ENCODE measurements at places on chromosomes 11 and 22.

DNA sequence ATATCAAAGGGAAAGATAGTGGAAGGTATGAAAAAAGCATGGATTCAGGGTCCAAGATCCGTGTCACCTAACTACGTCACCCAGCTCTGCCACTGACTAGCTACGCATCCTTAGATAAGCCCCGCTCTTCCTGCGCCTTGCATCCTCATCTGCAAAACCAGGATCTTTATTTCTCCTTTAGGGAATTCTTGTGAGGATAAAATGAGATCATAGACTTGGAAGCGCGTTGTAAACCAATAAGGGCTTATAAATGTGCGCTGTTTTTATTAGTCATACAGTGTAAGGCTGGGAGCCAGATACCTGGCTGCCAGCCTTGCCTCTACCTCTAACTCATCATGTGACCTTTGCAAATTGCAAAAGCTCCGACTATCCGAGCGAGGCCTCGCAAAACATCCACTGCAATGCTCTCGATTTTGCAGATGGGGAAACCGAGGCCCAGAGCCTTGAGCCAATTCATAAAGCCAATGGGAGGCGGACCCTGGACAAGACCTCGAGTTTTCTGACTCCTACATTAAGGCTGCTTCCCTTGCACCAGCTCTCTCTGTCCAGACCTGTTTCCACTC, 753 bp downstream of the PRPF19 start:
- peak; percentile 64 for DNase-seq

DNA sequence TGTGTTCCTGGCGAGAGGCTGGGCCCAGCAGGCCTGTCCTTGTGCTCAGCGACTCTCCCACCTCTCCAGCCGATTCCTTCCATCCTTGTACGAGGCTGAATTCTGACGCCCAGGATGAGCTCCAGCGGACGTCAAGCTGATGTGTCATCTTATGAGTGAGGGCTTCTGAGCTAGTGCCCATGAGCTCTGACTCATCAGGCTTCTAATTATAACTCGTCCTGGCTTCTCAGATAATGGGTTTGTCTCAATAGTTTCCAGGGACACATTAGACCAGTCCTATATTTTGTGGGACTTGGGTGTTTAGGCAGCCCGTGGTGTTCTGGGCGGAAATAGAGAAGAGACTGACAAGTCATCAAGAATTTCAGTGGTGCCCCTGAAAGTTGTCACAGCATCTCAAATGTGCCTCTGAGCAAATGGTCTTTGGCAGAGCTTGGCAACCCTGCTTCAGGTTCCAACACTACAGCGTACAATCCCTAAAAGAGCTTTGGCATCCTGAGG, 108.2 kb upstream of the CD44 start:
- peak; percentile 86 for DNase-seq

GRCh38 chr11:131840545-131840944, 470.1 kb downstream of the NTM start:
- DNase-seq, result no peak

DNA sequence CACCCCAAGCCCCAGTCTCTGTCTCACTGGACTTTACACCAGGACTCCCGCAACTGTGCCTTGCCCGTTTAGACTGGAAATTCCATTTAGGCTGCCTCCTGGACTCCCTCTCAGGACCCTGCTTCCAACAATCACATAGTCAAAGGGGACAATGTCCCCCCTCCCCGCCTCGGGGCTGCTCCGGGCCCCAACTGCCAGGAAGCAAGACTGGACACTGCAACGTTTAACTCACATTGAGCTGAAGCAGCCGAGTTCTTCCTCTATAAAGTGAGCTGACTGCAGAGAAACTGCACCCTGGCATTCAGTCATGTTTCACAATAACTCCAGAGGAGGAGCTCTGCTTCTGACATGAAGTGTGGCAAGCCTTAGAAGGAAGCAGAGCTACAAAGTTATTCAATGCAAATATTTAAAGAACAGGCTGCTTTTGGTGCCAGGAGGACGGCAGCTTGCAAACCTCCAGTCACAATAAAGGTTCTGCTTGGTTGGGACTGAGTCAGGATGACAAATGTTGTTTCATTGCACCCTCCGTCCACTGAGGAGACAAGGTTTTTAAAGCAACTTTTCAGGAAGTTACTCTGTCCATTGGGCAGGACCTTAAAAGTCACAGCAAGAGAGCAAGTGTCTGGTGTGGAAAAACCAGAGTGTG, 19.9 kb downstream of the PACSIN2 start:
- peak; percentile 17 for DNase-seq

DNA sequence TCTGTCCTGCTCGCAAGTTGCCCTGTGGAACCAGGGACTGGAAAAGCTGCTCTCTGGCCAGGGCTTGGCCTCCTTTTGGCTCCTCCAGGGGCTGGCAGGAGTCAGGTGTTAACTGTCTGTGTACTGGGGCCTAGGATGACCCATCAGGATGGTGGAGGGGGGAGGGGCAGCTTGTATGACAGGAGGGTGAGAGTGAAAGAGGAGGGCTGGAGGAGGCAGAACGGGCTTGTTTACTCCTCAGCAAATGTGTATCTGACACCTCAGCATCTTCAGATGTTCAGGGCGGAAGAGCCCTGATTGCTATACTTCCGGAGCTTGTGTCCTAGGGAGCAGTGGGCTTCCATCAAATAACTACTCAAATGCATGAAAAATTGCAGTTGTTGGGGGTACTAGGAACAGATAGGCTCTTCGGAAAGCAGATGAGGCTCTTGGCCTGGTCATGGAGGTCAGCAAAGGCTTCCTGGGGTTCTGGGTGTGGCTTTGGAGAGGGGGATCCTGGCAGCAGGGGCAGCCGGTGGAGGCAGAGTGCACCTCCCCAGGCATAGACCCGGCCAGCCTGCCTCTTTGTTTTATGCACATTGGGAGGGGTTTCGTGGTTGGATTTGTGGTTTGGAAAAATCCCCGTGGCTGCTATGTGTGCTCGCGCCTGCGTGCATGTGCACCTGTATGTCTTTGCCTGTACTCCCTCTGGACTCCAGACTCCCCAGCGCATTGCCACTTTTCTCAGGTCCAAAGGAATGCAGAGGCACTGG, 31.2 kb downstream of the CD82 start:
- no peak for DNase-seq

- DNase-seq, result no peak
Observed at GRCh38 chr22:48951836-48952235, 875.8 kb downstream of the BRD1 start.

DNA sequence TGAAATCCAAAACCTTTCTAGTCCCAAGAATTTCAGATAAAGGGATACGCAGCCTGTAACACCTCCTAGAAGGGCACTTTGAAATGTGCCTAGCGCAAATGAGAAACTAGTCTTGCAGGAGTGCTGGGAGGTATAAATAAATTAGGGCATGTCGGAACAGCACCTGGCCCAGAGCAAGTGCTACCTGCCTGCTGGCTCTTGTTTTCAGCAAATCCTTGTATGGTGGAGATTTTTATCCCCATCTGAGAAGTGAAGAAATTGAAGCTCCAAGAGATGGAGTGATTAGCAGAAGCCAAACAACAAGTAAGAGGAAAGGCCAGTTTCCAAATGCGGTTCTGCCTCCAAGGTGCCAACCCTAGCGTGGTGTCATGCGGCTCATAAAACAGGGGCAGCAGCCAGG, 36.7 kb upstream of the TFIP11 start:
- DNase-seq, result no peak

DNA sequence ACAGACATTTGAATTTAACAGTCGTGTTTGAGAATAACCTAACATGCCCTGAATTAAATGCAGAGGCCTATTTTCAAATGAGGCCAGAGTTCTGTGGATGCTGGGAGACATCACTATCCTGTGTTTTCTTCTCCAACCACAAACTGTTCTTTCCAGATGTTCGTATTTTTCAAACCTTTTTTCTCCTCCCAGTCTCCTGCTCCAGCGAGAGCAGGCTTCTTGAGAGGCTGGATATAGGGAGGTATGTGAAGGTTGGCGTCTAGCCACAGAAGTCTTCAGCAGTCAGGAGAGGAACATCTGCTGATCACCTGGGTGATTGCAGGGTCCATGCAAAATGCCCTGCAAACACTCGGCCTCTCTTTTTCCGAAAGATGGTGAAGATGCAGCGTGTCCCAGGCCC, 126.3 kb downstream of the C11orf91 start:
- DNase-seq, result no peak

DNA sequence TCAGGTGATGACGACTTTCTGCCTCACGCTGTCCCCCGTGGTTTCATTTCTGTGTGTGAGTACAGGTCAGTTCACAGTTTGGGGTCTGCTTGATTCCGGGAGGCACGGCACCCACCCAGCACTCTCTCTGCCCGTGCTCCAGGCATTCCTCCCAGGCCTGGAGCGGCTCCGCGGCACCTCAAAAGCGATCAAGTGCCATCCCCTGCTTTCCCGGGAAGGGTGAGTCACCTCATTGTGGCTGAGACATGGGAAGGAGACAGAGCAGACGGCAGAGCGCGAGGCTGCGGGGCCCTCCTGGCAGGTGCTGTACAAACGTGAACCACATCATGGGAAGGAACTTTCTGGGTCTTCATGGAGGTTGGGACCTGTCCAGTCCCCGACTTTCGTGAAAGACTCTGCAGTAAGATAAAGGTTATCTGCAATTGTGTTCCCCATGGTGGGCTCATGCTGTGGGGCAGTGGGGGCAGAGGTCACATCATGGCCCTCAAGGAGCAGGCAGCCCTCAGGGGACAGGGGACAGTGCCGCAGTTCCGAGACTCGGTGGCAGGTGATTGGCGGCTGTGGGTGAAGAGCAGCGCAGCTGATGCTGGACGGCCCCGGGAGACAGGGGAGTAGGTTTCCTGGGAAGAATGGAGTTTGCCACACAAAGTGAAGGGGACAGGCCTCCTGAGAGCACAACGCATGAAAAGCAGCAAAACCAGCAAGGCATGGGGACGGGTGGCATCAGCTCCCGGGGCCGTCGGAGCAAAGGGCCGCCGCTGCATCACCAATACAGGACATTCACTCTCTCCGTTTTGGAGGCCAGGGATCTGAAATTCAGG, 65.3 kb downstream of the CELSR1 start:
- DNase-seq, result no peak

GRCh38 chr22:35319244-35319985, 19.7 kb downstream of the TOM1 start:
- no peak for DNase-seq

GRCh38 chr11:33089776-33090175, 50.4 kb downstream of the TCP11L1 start:
- no peak for DNase-seq

- peak; percentile 75 for DNase-seq
Observed at GRCh38 chr22:45208993-45209838, 31.5 kb downstream of the KIAA0930 start.

- no peak for DNase-seq
Observed at GRCh38 chr11:17263769-17264168, 12.8 kb upstream of the NUCB2 start.

GRCh38 chr11:29507376-29507775, 509.5 kb downstream of the KCNA4 start:
- no peak for DNase-seq

- DNase-seq, result no peak
Observed at GRCh38 chr11:134633276-134633675, 221.2 kb upstream of the B3GAT1 start.

GRCh38 chr22:41524251-41524661, 20.0 kb downstream of the POLR3H start:
- DNase-seq, result no peak

DNA sequence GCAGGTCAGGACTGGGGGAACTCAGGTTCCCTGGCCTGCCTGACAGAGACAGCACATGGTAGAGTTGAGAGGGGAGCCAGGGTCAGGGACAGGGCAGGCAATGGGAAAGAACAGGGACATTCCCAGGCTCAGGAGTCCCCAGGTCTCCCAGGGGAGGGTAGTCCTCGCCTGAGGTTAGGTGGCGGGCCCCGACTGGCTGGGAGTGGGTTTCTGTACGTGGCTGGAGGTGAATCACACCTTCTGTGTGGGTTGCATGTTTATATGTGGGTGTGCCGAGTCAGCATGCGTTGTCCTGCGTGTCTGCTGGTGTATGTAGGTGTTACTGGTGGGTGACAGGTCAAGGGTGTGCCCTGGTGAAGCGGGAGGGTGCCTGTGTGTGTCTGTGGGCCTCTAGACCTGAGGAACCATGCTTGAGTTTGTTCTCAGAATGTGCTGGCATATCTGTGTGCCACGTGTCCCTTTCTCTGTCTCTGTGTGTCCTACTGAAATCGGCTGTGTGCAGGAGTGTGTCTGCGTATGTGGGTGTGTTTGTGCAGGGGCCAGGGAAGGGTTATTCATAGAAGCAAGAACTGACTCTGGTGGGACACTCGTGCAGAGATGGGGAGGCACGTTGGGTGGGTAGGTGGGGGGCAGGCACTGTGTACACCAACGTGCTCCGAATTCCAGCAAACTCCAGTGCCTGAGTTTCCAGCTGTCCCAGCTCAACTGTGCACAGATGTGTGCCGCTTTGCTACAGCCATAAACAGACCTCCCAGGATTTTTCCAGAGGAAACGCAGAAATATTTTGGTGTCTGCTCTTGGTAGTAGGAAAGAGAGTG, 23.8 kb upstream of the OAF start:
- DNase-seq, result no peak

DNA sequence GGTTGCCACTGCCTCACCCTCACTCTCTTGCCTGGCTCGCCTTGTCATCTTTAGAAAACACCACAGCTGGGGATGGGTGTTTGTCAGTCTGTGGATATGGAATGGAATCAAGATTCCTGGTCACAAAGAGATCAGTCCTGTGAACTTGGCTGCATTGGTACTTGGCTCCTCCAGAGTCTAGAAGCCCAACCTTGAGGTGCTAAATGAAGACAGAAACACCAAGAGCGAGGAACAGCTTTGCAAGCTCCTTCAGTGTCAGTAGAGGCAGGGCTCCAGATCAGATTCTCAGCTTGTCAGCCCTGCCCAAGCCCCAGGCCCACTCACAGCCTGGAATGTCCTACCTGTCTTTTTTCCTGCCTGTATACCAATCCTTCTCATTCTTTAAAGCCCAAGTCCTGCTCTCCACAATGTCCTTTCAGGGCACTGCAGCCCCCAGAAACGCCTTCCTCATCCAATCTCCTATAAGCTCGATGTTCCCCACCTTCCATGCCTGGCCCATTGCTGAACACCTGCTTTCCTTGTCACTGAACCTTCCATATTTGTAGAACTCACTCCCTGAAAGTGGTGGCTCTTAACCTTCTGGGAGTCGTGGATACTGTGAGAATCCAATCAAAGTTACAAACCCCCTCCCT, 188.9 kb downstream of the BCR start:
- no peak for DNase-seq

- DNase-seq, result no peak
Observed at GRCh38 chr11:70065318-70066135, 12.6 kb upstream of the ANO1 start.

DNA sequence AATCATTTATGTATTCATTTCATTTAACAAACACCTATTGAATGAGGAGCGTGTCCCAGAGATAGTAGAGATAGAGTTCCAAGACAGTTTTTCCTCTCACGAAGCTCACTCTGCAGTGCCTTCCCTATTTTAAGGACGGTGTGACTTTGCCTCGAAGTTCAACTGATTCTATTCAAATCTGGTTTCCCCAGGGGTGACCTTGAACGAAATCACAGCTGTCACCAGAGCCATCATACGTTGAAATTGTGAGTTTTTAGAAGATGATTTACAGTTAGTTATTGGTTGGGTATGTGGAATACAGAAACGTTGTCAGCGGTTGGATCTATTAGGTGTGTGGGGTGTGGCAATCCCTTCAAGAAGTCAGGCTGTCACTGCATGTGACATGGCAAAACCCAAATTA, 33.9 kb upstream of the SESN3 start:
- DNase-seq, result no peak

All from erythroblast (primary cell).